ENCODE measurements at places on chromosomes 12 and 14. TPM values are rescaled to one million over a fixed set of nuclear protein-coding genes. Genes with fewer than 3 reads are reported as not detected.

The ZNF740 gene
- 21.8 TPM for polyA plus RNA-seq

DNA sequence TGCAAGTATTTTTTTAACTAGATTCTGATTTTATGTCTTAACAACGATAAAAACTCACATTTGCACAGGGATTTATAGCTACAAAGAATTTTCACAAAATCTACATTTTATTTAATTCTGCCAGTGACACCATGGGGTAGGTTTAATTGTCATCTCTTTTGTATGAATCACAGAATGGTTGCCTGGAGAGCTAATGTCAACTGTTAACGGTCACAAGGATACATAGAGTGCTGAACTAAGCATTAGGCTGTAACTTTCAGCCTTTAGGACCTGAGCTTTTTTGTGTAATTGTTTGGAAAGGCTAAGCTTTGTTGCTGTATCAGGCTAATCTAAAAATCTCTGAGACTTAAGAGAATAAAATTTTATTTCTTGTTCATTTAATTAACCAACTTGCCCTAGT, 465.3 kb upstream of the TBX3 start:
- DNase-seq, result no peak
- no peaks in the 10 kb centered on the region for H3K27me3 ChIP-seq
- peak overlapping the region; percentile 61 for H3K27ac ChIP-seq

DNA sequence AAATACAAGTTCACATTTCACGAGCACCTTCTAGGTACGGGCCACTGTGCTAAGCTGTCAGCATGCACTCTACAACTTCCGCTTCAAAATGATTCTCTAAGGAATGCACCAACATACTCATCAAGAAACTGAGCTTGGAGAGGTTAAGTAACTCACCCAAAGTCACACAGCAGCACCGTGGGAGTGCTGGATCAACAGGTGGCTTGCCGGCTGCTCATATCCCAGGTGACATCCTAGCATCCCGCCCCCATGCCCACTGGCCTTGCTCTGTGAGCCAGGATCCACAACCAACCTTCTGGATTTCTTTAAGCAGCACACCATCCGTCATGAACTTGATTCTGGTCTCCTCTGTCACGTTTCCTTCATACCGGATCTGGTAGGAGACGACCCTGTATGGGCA, 16.7 kb downstream of the DHX37 start:
- no peak overlapping the region for H3K4me3 ChIP-seq
- peaks cover 9% of the 10 kb centered on the region for H3K36me3 ChIP-seq
- no peak overlapping the region for H3K27ac ChIP-seq
- H3K4me1 ChIP-seq, result no peaks in the 10 kb centered on the region
- no peak for DNase-seq

GRCh38 chr14:34983148-34983760, 462 bp downstream of the SRP54 start:
- H3K4me1 ChIP-seq, result peaks cover 14% of the 10 kb centered on the region
- peak overlapping the region; percentile 83 for H3K4me3 ChIP-seq
- DNase-seq, result no peak
- H3K27me3 ChIP-seq, result no peaks in the 10 kb centered on the region

- peaks cover 47% of the 10 kb centered on the region for H3K36me3 ChIP-seq
- no peak overlapping the region for H3K4me3 ChIP-seq
- no peaks in the 10 kb centered on the region for H3K4me1 ChIP-seq
Observed at GRCh38 chr12:27631365-27631764, 64.9 kb upstream of the REP15 start.
